ENCODE measurements at places on chromosomes 7 and 10. TPM values are rescaled to one million over a fixed set of nuclear protein-coding genes. Genes with fewer than 3 reads are reported as not detected.

The VENTX gene
- total RNA-seq, result not detected

The NCOA4 gene
- total RNA-seq, result 156 TPM

The ANKRD7 gene
- 4.4 TPM for total RNA-seq

The LRRC17 gene
- total RNA-seq, result 11.3 TPM

The TIMM23B gene
- 31.6 TPM for total RNA-seq

The WNT8B gene
- total RNA-seq, result 0.31 TPM

The NAT16 gene
- 3.4 TPM for total RNA-seq

The CCNY gene
- 52.6 TPM for total RNA-seq

The SPDYE16 gene
- total RNA-seq, result not detected

The FAM241B gene
- 8.1 TPM for total RNA-seq

The ZPBP gene
- total RNA-seq, result not detected

The IFIT2 gene
- 2.2 TPM for total RNA-seq

The NYAP1 gene
- total RNA-seq, result 38.5 TPM

All from parietal lobe (tissue), 2 donors.